Activated CD4-positive, alpha-beta T cell treated with anti-CD3 and anti-CD28 coated beads, Interleukin-2, amount 50 U/mL, for 16 hours (primary cell): ENCODE measurements at places on chromosomes 4 and X.

DNA sequence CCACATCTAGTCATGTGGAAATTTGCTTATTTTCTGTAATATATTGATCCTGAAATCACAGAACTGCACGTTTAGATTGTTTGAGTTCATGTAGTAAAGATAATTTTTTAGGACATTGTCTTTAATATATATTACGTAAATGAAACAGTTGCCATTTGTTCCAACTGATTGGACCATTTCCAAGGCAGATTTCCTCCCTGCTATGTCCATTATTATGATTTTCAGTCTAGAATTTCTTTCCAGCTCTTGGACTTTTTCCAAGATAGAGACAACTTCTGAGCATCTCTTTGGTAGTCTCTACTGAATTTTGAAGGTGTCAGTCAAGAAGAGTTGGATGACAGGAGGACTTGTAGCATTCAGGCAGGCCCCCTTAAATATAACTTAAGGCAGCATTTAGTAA is 94.6 kb downstream of the STIM2 start:
- DNase-seq, result no peak

GRCh38 chrX:21487832-21488231 is 113.6 kb downstream of the CNKSR2 start:
- no peak for DNase-seq

- DNase-seq, result no peak
Observed at GRCh38 chrX:150692296-150692695, 900 bp upstream of the MTMR1 start.

DNA sequence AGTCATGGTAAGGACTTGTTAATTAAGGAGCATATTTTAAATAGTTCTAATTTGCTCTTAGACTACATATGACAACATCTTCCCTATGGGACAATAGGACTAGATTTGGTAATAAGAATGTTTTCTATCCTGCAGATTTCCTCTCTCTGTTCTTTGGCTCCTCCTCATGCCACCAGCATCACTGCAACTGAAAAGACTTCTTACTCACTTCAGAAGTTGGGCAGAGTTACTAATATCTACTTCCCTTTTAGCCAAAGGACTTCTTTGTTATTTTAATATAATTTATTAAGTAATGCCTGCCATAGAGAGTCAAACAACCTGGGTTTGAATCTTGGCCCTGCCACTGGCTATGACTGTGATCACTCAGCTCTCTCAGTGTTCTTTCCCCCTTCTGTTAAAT is 16.4 kb downstream of the MMAA start:
- no peak for DNase-seq

GRCh38 chrX:1453951-1454785 is 1.5 kb upstream of the ASMTL start:
- peak; percentile 92 for DNase-seq

- no peak for DNase-seq
Observed at GRCh38 chr4:147833254-147833653, 101.4 kb downstream of the ARHGAP10 start.

- DNase-seq, result peak; percentile 60
Observed at GRCh38 chr4:155809835-155810234, 51.0 kb downstream of the GUCY1B1 start.

- no peak for DNase-seq
Observed at GRCh38 chr4:127730142-127730913, at the start of gene SLC25A31. Gene SLC25A31 (plus strand): TSS chr4:127730400. CDS start chr4:127730546, 146 bp downstream.

- no peak for DNase-seq
Observed at GRCh38 chrX:150146271-150146896, 208.1 kb upstream of the EOLA2 start.

GRCh38 chr4:53707491-53707890 is 116.2 kb upstream of the LNX1 start:
- no peak for DNase-seq

- no peak for DNase-seq
Observed at GRCh38 chrX:23389196-23389792, 54.6 kb downstream of the PTCHD1 start.
